ENCODE measurements at places on chromosomes 7 and 10.
A peak's percentile ranks its signal among the peaks of the same experiment; 100 is the strongest.

GRCh38 chr7:158705234-158705850 is 738 bp upstream of the NCAPG2 start:
- no peak for DNase-seq

DNA sequence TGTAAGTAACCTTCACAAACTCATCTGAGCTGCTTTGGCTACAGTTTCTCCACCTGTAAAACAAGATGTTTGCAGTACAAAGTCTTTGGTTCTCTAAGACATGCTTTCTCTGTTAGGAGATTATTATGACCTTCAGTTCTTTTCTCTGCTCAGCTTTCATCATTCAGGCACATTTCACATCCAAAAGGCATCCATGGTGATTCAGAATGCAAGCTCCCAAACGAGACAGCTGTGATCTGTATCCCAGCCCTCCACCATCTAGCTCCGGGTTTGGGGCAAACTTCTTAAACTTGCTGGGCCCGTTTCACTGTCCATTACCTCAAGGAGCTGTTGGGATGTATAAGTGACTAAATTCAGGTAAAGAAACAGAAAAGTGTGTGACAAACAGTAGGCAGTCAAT is 95.8 kb upstream of the COL1A2 start:
- DNase-seq: no peak

DNA sequence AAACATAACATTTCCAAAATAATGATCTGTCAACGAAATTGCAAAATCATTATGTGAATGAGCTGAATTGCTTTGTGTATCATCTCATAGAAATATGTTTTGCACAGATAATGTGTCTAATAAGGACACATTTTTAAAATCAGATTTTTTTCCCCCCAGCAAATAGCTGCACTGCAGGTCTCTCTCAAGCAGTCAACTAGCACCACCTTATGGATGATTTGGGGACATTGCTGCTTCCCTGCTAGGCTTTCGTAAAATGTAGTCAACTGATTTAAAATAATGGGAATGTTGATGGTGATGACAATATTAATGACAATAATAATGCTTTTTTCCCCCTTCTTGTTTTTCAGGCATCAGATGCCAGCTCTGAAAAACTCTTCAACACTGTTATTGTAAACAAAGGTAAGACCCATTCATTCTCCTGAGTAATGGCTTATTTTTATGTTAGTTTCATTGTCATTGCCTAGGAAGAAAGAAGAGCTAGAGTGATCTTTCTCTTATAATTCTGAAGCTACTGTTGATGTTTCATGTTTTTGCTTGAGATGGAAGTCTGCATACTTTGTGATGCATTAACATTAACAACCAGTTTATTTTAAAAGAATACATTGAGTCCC is 433.6 kb upstream of the GALNT17 start:
- peak; percentile 48 for DNase-seq

DNA sequence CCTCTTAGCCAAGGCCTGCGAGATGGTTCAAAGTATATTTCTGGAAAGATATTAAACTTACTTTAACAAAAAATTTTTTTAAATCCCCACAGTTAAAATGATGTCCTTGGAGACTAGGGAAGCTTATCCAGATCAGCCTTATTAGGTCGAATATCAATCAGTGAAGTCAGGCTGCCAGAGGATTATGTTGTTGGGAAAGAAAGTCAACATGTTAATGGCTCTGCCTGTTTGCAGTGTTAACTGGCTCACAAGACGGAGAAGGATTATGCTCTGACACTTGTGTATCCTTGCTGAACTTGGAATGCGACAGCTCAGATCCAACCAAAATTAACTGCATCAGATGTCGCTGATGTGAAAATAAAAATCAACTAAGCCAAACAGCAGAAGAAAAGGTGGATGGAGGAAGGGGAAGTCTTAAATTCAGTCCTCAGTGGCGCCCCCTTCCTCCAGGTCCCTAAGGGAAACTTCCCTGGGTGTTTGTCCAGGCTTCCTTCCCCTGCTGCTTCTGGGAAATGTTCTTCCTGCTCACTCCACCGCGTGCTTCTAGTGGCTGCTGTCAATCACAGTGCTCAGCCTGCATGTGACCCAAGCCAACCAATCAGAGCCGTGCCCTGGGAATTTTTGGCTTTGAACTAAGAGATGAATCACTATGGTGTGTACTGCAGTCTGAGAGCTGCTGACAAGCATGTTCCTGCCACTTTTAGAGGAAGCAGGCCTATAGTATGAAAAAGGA is 690.4 kb upstream of the NRP1 start:
- DNase-seq: no peak

GRCh38 chr7:83468251-83468739 is 180.6 kb downstream of the SEMA3E start:
- peak; percentile 54 for DNase-seq

DNA sequence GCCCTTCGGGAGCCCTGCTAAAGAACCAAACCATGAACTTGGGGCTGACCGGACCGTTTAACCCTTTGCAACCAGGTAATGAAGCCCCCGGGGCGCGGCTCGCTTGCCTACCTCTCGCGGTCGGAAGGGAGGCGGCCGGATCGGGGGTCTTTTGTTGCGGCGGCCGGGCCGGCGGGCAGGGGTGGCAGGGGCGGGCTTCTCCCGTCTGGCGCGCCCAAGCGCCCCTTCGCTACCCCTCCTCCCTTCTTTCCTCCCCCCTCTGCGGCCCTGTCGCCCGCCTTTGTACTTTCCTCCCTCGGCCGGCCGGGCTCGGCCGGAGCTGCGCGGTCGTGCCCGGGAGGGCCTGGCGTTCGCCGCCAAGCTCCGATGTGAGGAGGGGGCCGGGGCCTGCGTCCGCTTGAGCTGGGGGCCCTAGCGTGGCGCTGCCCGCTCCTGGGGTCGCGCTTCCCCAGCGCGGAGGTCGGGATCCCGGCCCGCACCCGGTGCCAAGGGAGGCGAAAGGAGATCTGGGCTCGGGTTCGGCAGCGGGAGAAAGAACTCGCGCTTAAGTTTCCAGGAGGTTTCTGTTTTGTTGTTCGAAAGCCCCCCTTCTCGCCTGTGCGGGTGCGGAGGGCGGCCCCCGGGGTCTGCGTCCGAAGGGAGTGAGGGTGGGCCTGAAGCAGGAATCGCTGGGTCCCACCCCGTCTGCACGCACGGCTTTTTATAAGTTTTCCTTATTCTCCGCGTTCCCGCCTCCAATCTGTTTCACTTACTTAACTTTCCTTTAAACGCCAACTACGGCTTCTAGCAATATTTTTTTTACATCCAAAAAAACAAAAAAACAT is 436.8 kb upstream of the GALNT17 start:
- peak; percentile 46 for DNase-seq

- no peak for DNase-seq
These were observed 229.2 kb downstream of the CELF2 start for GRCh38 chr10:11246752-11247467.

DNA sequence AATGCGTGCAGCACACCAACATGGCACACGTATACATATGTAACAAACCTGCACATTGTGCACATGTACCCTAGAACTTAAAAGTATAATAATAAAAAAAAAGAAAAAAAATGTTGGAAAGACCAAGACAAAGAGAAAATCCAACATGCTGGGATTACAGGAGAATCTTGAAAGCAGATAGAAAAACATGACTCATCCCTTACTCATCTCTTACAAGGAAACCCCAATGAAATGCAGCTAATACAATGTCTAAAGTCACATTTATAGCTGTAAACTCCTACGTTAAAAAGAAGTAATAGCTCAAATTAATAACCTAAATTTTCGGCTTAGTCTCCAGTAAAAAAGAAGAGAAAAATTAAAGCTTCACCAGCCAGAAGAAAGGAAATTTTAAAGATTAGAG is 47.5 kb upstream of the DGKB start:
- DNase-seq: no peak

DNA sequence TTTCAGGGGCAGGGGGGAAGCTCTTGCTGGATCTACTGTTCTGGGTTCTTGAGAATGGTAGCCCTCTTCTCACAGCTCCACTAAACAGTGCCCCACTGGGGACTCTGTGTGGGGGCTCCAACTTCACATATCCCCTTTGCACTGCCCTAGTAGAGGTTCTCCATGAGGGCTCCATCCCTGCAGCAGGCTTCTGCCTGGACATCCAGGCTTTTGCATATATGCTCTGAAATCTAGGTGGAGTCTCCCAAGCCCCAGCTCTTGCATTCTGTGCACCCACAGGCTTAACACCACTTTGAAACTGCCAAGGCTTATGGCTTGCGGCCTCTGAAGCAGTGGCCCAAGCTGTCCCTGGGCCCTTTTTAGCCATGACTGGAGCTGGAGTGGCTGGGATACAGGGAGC is 150.7 kb downstream of the LRMDA start:
- no peak for DNase-seq

- DNase-seq: no peak
These were observed 74.6 kb downstream of the ORC5 start for GRCh38 chr7:104133238-104133637.

DNA sequence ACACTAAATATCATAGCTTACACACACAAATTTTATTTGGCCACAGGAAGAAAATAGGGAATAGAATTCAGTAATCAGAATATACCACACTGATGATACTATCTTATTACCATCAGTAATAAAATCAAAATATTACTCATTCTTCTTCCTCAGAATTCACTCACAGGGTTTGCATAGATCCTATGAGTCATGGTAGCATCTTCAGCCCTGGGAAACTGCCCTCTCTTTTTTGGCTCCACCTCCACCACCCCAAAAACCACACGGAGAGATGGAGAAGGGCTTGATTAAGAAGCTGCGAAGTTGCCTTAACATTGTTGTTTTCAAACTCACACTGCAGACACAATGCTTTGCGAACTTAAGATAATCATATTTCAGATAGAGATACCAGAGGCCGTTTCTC is 154.1 kb upstream of the AHR start:
- no peak for DNase-seq

DNA sequence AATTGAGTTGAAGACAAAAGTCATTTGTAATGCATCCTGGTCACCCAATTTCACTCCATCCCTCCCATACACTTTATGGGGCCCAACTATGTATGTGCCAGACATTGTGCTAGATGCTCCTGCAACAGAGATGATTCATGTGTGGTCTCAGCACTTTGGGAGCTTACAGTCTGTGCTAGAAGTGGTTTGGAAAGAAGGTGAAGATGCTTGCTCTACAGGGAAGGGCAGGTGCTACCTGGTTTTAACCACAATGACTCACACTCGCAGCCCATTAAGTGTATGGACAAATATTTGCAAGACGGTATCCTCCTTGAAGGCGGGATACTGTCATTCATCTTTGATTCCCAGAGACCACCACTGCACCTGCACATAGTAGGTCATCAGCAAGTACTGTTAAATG is 257.6 kb downstream of the OTUD1 start:
- DNase-seq: no peak

DNA sequence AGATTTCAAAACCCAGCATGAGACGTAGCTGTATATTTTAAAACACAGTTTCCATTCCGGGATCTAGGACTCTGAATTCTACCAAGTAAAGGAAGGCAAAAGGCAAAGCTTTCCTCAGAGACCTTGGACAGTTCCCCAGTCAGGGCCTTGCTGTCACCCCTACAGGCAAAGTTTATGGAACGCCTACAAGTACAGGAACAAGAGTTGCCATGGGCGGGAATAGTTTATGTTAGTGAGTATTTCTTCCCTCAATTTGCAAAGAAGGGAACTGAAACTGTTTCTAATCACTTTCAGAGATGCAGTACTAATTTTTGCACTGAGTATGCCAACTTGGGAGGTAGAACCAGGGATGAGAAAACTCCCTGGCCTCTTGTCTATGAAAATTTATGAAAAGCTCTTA is 68.2 kb upstream of the LRGUK start:
- peak; percentile 14 for DNase-seq

DNA sequence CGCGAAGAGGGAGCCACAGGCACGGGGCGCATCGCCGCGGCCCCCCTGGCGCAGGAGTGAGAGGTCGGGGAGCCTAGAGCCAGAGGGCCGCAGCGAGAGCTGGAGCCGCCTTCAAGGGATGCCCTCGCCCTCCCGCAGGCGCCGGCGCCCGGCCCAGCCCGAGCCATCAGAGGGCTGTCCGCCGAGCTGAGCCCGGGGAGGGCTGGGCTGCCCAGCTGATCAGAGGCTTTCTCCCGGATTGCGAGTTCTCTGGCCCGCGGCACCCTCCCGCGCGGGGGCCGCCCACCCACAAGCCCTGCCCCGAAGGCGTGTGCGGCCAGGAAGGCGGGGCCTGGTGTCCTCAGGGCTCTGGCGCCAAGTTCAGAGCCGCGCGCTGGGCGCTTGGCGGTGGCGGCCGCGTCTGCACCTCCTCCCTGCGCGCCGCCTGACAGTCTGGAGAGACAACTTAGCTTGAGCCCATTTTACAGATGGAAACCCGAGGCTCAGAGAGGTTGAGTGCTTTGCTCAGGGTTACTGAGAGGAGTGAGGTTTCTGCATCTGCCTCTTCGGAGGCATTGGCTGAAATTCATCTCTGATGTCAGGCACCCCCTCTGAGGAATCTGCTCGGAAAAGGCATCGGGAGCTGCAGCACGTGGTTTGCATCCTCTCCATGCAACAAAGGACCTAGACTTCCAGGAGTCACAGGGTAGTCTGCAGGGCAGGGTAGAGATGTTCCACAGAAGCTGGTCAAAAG is 3.8 kb upstream of the ANTXRL start:
- peak; percentile 70 for DNase-seq

DNA sequence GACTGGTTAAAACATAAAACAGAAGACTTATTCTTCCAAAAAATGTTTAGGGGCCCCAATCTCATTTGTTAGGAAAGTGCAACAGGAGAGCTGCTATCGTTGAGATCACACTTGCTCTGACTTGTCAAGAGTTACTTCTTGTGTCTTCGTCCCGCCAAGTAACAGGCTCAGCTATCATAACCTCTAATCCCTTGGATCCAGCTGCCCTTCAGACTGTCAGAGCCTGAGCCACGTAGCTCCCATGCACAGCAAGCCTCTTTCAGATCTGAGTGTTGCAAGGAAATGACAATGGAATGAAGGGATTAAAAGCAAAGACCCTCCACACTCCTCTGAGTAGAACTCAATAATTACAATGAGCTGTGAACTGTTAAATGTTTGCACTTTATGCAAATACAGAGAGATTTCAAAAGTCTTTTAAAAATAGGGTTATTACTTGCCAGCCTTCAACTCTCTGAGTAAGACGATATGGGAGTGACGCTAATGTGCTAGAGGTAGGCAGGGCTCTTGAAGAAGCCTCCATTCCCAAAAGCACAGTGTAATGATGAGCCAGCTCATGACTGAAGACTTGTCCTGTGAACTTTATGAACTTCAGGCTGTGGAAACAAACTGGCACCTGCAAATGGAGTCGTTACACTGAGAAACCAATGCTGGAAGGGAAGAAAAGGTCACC is 28.4 kb upstream of the CDK13 start:
- DNase-seq: no peak

GRCh38 chr10:56823849-56824248 is 462.8 kb upstream of the ZWINT start:
- DNase-seq: no peak

All from right lung (tissue), 10 donors.